ENCODE measurements at places on chromosomes 7 and 10.

DNA sequence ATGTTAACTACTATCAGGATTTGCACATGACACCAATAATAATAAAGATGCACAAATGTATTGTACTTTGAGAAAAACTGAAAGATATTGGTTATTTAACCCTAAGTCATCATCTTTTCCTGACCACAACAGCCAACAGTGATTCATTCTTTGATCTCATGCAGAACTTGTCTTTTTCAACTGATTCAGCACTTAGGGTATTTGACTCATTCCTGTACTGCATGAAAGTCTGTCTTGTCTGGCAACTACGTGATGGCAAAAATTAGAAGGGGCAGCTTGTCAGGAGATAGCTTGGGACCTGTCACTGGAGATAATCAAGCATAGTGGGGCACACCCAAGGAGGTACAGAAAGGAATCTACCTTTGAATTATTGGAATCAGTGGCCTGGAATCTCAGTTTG is 77.8 kb upstream of the LRRC17 start:
- DNase-seq: peak; percentile 92

DNA sequence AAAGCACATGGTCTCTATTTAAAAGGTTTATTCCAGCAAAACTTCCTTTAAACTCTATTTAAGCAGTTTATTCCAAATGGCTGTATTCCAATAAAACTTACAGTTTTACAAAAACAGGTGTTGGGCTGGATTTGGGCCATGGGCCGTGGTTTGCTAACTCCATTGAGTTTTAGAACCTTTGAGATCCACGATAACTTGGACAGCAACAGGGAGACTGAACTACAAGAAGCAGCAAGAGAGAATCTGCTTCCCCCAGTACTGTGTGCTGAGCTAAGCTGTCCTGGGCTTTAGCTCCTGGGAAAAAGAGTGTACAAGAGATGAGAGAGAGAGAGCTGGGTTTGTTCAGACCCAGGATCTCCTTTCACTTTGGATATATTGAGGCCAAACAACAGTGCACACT is 204.0 kb upstream of the CELF2 start:
- DNase-seq: no peak

DNA sequence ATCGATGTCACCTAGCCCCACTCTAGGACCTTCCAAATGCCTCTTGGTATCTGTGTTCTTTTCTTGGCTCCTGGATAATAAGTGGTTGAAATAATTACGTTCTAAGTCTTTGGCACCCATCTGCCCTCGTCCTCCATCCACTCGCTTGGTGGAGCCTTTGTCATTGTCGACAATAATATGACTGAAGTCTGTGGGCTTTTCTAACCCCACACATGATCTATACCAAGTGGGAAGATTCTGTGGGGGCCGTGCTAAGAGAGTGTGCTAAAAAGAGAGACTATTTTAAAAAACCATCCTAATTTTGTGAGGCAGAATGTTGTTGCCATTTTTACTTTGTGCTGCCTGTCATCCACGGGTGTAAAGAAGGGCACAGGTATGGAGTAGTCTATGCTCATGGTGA is 113.1 kb downstream of the GALNT17 start:
- DNase-seq: no peak

DNA sequence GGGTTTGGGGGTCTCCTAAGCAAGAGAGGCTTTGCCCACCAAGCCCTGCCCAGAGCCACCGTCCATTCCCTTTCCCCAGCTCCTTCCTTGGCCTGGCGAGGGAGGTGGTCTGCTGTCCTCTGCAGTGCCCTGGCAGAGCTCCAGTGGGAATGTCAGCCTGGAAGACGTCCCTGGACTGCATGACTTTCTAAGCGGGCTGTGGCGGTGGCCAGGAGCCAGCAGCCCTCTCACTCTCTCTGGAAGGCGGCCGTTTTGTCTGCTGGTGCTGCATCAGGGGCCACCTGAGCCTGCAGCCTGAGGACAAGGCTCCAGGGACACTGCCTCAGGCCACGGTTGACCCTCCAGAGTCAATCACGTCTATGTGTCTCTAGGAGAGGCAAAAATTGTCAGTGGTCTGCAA is 271.0 kb downstream of the SKAP2 start:
- DNase-seq: no peak

DNA sequence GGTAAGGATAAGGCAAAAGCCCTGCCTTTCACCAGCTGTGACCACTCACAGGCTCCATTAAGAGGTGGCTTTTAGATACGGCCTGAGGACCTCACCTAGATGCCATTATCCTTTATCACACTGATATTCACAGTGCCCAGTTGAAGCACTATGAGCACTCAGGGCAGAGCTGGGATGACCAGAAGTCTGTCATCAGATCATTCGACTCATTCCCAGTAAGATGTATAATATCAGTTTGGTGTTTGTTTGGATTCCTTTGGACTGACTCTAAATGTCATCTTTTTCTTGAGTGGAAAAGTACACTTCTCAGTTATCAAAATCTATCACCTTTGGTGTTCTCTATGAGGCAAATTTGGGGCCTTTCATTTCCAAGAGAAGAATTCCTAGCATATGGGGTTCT is 18.7 kb downstream of the CCDC136 start:
- peak; percentile 20 for DNase-seq
